ENCODE measurements at places on chromosomes 7 and 10.

DNA sequence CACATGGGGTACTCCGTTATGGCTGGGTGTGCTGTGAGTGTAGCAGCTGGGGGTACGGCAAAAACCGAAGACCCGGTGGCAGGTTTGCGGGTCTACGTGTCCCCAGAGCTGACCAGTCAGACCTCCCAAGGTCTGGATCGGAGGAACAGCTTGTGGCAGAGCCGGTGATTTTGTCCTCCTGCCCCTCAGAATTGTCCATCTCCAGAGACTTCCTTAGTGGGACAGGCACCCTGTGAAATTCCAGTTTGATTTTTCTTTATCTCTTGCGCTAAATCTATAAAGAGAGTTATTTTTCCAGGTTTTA lies 1.0 kb downstream of the EIF3B start:
- no peak for DNase-seq

- no peak for DNase-seq
These were observed 141.2 kb upstream of the KLF6 start for GRCh38 chr10:3926258-3926657.

GRCh38 chr7:40371806-40372440 lies 237.1 kb downstream of the SUGCT start:
- DNase-seq = no peak

- no peak for DNase-seq
These were observed 108.3 kb downstream of the MTERF1 start for GRCh38 chr7:91771921-91772815.

DNA sequence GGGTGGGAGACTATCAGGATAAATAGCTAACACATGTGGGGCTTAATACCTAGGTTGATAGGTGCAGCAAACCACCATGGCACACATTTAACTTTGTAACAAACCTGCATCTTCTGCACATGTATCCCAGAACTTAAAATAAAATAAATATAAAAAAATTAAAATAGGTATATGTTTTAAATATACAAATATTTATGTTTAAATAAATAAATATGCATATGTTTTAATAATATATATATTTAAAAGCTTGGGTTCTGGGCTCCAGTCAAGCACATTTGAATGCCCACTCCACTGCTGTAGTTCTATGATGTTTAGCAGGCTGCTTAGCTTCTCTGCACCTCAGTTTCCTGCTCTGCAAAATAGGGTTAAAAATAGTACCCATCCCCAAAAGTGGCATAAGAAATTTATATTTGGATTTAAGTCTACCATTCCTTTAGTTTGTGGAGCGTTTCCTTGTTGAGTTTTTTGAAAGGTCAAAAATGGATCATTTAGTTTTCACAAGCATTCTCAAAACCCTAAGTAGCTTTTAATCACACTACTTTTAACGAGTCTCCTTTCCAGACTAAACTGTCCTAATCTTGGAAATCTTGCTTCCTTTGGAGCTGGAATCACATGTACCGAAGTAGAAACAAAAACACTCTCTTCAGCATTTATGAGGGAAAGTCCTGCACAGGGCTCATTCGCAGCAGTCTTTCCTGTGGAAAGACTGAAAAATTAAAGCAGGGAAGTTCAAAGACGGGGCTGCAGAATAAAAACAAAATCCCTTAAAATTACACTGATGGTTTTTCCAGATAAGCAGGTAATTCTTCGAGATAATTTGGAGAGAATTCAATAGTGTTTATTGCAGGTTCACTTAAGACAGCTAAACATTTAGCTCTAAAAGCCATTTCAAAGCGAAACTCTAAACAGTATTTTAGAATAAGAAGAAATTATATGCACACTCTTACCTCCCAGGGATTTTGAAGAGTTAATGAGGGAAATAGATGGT lies 111.7 kb upstream of the LYZL1 start:
- DNase-seq = no peak

GRCh38 chr7:15753887-15754579 lies 67.5 kb upstream of the MEOX2 start:
- DNase-seq = no peak

- DNase-seq = no peak
These were observed 80.6 kb upstream of the NAMPT start for GRCh38 chr7:106365252-106366005.

DNA sequence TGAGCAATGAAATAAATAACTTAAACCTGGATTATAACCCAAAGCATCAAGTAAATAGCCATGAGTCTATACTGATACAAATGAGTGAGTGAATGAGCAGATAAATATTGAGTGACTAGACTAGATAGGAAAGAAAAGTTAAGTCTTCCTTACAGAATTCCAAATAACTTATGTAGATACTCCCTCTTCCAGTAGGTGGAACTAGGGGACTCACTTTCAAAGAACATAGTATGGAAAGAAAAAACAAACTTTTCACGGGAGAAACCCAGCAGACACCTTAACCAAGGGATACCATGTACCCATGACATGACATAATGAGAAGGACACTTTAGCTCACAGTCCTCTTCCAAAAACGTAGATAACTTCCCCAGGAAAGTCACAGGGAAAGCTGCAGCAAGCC lies 32.2 kb downstream of the CSGALNACT2 start:
- no peak for DNase-seq

DNA sequence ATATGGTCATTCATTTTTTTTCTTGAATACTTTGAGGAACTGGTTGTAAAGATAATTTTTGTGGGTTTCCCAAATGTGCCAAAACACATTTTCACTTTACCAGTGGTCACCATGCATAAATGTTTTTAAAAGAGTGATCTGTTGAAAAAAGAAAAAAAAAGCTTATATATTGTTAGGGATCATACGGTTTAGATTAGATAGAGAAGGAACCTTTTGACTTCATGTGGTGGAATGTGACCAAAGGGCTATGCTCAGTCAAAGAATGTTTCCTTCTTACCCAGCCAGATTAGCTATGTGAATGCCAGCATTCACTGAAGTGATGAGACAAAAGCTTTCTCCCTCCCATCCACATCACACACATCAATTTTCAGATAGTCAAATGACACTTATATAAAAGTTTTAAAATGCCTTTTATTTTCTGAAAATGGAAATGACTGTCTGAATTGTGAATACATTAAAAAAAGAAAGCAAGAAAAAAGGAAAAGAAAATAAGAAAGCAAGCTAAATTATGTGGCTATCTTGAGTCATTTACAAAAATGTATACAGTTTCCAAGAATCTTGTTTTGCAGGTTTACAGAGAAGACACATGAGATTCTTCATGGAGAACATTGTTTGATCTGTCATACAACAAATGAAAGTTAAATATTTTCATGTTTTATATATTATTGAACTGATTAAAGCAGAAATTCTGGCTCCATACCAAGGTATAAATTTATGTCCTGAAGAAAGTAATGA lies 8.6 kb upstream of the CPED1 start:
- DNase-seq = no peak

DNA sequence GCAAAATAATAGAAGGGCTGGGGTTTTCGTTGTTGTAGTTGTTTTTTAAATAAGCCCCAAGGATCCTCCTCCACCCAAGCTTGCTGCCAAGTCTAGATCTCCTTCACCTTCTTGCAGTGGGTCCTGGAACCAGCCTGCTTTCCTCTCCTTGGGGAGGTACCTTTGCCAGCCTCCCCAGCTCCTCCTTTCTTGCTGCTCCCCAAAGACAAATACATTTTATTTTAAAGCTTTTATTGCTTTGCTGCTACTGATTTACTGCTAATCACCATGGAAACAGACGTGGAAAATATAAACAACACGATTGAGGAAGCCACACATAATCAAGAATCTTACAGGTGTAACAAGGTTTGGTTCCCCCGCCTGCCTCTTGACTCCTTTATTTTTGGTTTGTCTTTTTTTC lies 17.4 kb upstream of the SLF2 start:
- no peak for DNase-seq

GRCh38 chr7:98807068-98808048 lies 62.5 kb downstream of the TMEM130 start:
- DNase-seq = no peak

Data from activated naive CD4-positive, alpha-beta T cell treated with anti-CD3 and anti-CD28 coated beads, Interleukin-2, amount 50 U/mL, for 16 hours (primary cell).